ENCODE measurements at places on chromosomes 16 and 17.

DNA sequence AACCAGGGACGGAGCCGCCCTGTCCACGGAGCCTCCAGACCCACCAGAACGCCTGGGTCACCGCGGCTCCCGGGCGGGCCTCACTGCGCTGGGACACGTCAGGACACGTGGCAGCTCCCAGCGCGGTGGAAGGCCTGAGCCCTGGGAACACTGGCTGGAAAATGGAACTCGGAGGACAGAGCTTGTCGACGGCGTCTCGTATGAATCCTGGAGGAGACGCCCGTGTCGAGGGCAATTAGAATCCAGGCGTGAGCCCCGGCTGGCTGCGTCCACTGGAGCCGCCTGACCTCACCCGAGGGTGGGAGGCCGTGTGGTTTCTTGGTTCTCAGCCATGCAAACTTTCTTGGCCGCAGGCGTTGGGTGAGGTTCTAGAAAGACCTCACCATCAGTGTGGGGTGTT, 173.9 kb downstream of the LAT start:
- no peak for DNase-seq

- no peak for DNase-seq
Observed at GRCh38 chr16:47507701-47508100, 46.6 kb downstream of the PHKB start.

DNA sequence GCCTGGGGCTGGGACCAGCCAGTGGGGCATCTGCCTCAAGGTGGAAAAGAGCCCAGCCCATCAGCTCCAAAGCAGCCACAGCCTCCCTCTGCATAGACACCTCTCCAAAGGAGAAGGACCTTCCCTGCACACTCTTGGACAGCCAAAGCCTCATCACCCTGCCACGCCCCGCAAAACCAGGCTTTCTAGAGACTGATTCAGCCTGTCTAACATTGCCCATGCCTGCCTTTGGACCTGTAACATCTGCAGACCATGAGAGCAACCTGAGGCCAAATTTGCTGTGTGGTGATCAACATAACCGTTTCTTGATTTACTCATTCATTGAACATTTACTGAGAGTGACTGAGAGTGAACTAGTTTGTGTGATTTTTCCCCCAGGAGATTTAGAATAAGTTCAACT, 219.7 kb upstream of the HSBP1 start:
- no peak for DNase-seq

DNA sequence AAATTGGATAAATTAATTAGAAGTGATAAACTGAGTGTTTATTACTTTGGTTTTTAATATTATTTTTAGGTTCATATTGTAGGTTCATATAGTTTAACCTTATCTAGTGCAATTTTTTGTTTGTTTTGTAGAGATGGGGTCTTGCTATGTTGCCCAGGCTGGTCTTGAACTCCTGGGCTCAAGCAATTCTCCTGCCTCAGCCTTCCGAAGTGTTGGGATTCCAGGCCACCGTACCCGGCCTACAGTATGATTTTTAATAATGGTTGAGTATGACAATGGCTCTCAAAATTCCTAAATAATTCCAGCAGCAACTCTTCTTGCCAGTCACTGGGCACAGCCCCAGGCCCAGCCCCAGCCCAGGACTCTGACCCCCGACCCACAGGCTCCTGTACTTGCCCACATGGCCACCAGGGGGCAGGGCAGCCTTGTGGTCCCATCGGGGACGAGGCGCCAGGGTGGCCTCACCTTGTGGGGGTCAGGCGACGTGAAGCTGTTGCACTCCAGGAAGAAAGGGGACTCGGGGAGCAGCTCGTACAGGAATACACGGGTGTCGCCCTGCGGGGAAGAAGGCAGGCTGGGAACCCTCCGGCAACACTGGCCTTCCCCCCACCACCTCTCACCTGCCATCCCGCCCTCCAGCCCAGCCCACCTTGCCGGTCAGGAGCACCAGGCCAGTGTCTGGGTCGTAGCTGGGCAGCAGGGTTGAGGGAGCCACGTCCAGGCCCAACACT, 7.9 kb upstream of the PAM16 start:
- peak; percentile 65 for DNase-seq

DNA sequence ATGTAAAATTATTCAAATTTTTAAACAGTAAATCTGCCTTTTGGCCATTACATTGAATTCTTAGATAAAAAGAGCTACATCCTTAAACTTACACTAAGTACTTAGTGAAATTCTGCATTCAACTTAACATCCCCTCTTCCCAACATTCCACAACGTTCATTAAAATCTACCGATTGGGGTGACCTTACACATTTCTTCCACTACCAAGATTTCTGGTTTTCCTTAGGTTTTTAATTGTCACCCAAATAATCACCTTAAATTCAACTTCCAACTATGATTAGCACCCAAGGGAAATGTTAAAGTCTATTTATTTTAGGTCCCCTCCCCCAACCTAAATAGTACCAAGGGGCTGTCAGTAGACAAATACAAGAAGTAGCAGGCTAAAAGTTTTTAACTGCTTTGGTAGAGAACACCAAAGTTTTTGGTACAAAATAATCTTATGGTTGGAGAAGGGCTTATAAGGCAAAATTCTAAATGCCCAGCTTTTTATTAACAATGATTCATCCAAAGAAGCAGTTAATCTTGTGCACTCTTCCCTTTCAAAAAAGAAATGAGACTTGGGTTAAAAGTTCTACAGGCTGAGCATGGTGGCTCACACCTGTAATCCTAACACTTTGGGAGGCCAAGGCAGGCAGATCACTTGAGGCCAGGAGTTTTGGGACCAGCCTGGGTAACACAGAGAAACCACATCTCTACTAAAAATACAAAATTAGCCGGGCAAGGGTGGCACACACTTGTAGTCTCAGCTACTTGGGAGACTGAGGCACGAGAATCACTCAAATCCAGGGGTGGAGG, 4.7 kb downstream of the SRSF1 start:
- no peak for DNase-seq
